Activated CD4-positive, alpha-beta T cell treated with anti-CD3 and anti-CD28 coated beads for 24 hours (primary cell): ENCODE measurements at places on chromosomes 12 and 14.

DNA sequence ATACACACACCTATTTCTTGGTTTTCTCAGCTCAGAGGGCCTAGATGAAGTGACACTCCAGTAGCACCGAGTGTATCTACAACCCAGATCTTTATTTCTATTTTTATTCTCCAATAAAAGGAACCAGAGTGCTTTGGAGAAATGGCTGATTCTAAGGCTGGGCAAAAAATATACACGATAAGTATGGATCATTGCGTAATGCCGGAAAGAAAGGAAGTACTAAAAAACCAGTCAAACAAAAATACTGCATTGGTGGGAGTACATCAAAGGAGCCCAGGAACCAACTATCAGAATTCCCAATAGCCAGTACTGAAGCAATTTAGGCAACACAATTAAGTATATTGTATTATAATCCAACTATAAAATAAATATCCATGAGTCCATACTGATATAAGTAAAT lies 400.9 kb upstream of the CCDC196 start:
- DNase-seq, result no peak

DNA sequence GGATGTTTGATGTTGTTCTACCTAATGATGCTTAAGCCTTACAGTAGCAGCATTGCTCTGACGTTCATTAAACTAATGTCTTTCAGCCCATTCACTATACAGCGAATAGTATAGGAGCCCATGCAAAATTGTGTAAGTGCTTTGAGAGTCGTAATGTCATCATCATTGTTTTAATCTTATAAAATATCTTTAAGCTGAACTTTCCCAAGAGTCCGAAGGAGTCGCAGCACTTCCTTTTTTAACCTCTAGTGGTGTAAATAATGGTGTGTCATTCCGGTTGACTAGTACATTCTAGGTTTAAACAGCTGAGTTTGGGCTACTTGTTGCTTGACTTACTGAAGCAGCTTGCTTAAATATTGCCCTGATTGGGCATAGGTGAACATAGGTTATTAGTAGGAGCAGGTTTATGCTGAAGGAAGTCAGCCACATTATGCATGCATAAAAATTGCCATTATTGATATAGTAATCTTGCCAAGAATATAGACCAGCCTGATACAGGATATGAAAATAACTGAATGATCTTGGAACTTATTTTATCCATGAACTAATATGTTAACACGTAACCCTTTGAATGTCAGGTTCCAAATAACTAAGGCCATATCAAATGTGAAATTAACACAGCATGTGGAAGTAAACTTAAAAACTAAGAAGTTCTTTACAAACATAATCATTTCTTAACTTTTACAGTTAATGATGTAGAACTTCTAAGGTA lies 2.6 kb downstream of the WNK1 start:
- no peak for DNase-seq

GRCh38 chr12:89393551-89394121 lies 41.3 kb upstream of the DUSP6 start:
- DNase-seq, result no peak

- DNase-seq, result no peak
Measured at GRCh38 chr14:93375673-93376156, 28.7 kb downstream of the COX8C start.

- no peak for DNase-seq
Measured at GRCh38 chr12:121579190-121579791, 1.5 kb downstream of the KDM2B start.

DNA sequence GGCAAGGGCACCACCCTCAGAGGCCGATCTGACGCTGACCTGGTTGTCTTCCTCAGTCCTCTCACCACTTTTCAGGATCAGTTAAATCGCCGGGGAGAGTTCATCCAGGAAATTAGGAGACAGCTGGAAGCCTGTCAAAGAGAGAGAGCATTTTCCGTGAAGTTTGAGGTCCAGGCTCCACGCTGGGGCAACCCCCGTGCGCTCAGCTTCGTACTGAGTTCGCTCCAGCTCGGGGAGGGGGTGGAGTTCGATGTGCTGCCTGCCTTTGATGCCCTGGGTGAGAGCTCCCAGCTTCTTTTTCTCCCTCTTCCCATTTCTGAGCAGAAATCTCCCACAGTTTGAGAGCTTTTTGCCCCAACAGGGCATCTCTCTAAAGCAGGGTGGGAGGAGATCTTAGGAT lies 1.8 kb downstream of the OAS1 start:
- no peak for DNase-seq

DNA sequence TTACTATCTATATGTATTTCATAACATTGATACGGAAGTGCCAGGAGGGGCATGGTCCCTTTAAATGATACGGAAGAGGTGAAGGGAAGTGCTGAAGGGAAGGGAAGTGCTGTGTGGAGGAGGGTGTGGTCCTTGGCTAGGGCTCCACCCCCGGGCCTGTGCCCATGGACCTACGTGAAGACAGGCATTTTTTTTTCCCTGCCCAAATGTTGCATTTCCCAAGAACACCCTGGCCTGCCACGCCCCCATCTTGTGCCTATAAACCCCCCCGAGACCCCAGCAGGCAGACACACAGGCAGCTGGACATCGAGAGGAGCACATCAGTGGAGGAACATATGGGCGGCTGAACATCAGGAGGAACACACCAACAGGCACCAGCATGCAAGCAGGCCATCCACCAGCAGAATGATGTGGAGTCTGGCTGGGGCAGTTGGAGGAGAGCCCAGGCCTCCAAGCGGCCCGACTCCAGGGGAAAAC lies 134.1 kb downstream of the SLC41A2 start:
- DNase-seq, result no peak

DNA sequence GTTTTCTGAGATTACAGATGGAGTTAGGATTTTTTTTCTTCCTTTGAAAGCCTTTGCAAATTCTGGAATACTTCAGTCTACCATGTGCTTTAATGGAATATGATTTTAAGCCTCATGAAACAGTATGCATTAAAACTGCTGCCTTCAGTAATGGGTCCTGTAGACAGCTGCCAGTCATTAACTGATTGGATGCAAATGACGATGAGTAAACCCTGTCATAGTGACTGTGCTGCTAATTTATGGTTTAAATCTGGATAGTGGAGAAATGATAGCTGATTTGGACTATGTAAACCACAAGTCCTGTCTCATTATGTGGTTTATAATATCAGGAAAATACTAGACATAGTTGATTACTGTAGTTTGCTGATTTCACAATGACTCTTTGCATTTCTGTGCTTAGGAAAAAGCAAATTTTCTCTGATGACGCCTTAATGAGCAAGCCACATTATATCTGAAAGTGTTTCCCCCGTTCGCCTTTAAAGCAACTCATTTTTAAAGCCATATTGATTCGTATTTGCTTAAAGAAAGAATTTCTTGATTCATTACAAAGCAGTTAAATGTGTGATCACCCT lies 217.6 kb downstream of the TMTC2 start:
- DNase-seq, result no peak

DNA sequence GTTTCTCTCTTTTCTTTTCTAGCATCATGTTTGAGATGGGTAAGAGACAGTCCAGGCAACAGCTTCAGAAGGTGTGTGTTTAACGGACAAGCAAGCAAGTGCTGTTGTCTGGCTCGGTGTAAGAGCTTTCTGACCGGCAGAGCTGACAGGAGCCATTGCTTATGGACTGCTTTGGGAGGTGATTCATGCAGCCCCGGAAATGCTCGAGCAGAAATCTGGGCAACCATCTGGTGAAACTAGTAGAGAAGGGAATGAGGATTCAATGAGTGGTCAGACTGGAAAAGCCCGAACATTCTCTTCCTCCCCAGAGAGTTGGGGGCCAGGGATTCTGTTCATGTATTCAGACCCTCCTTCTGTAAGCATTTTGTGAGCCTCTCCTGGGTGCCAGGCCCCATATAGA lies 24.4 kb downstream of the TUNAR start:
- no peak for DNase-seq

DNA sequence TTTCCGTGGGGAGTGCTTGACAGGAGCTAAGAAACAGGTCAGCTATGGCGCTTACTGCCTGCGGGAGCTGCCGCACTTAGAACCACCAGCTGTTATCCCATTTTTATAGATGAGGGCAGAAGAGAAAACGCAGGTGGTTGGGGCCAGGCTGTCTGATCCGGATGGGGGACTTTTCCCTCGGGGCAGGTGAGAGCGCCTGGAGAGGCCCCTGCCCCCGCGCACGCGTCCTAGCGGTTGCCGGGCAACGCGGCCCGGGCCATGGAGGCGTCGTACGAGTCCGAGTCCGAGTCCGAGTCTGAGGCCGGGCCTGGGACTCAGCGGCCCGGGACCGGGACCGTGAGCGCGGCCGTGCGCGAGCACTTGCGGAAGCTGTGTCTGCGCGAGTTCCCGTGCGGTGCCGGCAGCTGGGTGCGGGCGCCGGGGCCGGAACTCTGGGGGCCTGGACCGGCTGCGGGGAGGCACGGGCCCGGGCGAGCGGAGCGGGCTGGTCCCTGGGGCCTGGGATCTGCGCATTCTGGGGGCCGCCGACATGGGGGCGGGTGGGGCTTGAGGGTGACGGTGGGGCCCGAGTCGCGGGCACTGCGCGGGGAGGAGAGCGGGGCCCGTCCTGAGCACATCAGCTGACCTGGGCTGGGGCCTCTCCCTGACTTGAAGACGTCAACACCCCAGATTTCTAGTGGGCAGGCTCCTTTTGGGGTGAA lies at the start of gene LRRC43:
TSS of gene LRRC43 (plus strand) at position 237 of the 701 bp plus-strand sequence. CDS start at position 259, 22 bp downstream.
- DNase-seq, result no peak

DNA sequence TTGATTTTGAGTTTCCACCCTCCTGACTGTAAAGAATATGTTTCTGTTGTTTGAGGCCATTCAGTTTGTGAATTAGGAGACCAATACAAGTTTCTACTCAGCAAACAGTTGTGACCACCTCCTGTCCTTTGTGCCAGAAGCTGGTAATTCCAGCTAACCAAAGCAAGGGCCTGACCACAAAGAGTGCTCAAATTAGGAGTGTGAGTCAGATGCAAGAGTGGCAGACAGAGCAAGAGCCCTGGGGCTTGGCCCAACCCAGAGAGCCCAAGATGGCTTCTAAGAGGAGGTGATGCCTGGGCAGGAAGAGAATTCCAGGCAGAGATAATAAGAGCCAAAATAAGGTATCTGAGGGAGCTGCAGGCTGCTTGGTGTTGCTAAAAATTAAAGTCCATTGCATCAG lies 77.7 kb upstream of the C14orf132 start:
- no peak for DNase-seq

DNA sequence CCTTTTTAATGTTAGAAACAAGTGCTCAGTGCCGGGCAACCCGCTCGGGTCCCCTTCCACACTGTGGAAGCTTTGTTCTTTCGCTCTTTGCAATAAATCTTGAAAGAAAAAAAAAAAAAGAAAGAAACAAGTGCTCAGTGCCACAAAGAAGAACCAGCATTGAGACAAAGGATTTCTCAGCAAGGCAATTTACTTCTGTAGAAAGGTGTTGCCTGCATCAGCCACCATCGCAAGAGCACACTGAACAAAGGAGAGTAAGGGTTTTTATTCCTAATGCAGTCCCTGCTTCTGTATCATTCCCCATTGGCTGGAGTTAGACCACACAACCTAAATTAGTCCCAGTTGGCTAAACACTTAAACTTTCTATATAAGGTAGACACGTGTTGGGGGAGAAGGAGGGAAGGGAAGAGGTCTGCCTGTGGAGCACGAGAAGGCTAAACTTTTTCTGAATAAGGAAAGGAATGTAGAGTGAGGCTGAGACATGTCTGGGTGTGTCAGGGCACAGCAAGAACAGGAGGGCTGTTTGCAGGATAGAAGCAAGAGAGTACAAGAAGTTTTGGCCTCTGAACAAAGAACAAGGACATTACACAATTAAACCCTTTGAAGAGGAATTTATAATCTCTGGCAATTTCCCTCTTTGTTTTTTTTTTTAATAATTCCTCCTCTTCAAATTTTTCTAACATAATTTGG lies 21.4 kb downstream of the KLRF2 start:
- no peak for DNase-seq

DNA sequence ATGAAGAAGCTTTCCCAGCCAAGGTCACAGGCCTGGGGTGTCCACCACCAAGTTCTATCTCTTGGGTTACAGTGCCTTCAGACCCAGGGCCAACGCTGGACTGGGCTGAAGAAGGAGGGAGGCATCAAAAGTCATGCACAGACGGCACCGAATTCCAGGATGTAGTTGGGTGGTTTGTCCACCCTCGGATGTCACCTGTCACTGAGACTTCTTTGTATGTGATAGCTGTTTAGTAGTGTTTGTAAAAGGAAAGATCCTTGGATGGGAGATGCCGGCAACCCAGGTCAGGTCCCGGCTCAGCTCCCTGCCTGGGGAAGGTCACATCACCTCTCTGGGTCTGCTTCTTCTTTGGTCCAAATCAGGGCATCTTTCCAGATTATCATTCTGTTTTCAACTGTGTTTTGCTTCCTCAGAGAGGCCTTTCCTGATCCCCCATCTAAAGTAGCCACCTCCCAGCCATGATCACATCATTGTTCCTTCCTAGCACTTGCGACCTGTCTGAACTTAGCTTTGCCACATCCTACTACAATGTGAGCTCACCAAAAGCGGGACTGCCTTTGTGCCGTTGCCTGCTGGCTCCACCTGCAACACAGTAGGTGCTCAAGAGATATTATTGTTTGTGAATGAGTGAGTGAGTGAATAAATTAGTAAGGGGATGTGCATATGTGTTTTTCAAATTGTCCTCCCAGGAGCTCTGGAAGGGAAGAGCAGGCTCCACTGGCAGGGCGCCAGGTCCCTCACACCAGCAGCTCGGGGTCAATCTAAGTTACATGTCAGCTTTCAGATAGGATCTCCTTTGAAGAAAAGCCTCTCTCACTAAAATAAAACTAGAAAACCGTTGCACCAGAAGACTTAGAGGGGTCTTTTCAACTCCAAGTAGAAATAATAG lies 2.1 kb downstream of the TSPAN11 start:
- DNase-seq, result no peak

GRCh38 chr12:29634057-29634456 lies 136.6 kb upstream of the OVCH1 start:
- DNase-seq, result no peak

DNA sequence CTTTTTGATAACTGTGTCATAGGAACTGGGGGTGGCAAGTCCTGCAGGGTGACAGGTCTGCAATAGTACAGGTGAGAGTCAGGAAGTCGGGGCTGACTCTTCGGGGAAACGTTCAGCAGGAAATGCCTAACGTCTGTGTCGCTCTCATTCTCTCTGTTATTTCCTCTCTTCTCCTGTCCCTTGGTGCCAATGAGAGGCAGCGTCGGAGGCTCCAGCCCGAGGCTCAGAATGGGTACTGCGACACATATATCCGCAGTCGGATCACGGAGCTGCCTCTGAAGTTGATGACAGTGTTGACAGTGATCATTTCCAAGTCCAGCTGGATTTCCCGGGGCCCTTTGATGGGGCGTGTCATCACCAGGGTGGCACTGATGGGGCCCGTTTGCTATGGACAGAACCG lies 2.7 kb upstream of the TC2N start:
- no peak for DNase-seq

GRCh38 chr12:105949391-105949790 lies 189.4 kb downstream of the NUAK1 start:
- DNase-seq, result no peak

DNA sequence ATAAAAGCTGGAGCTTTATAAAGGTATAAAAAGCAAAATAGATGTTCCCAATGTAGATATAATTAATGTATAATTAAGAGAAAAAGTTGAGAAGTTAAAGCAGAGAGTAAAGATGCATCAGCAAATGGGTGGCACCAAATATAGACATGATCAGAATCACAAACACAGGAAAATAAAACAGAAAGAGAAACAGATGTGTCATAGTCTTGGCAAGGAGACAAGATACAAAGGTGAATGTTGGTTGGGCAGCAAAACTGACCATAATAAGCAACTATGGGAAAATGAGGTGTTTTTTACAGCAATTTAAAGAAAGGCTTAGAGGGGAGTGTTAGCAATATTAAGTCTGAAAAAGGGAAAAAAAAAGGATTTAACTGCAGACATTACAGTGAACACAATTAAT lies 135.4 kb upstream of the CLEC14A start:
- DNase-seq, result no peak
